ENCODE measurements at places on chromosomes 11 and 22.
A peak's percentile ranks its signal among the peaks of the same experiment; 100 is the strongest.

DNA sequence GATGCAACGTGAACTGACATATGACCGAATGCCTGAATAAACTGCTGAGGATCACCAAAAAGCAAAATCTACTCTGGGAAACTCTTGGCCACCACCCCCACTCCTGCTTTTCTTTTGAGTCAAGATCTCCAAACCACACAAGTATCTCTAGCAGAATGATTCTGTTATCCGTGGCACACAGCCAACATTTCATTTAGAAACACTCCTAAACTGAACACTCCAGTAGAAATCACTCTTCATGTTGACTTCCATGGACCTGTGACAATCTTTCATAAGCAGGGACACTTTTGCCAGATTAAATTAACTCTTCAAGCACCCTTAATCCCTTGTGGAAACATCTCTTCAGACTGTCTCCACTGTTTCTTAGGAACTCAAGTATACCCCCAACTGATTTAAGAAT is 44.4 kb downstream of the VSIG10L2 start:
- DNase-seq = no peak

DNA sequence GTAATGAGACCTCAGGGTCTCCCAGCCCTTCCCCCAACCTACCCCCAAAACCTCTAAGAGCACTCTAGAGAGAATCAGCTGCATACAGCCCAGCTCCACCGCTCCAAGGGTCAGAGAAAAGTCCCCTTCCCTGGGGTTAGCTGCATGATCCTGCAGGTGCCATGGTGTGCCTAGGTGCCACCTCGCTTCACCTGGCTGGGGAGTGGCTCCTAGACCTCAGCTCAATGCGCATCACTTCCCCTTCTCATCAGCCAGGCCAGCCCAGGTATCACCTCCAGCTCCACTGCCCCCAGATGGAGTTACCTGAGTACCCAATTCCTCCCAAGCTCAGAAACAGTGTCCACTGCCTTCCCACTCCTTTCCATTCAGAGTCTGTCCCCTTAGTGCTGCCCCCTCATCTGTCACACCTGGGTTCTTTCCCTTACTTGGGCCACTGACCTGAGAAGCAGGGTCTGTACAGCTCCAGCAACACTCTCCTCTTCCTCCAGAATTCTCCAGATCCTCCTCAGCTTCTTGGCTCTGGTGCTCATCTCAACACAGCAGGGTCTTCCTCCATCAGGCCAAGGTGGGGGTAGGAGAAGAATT is 1.3 kb downstream of the STARD10 start:
- DNase-seq = no peak

DNA sequence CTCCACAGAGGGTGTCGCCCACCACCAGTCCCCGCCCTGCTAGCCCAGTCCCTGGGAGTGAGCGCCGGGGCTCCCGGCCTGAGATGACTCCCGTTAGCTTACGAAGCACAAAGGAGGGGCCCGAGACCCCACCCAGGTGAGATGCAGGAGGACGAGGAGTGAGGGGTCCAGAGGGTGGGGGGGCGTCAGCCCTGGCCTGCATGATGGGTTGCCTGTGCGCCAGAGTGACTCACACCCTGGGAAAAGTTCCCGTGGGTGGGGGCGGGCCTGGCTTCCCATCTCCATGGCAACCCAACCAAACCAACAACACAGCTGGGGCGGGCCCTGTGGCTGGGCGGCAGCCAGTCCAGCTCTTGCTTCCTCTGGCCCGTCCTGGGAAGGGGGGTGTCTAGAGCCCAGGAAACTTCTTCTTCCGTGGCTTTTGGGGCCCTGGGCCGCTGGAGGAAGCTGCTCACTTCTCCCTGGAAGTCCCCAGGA is 4.5 kb downstream of the GAS2L1 start:
- peak; percentile 91 for DNase-seq

DNA sequence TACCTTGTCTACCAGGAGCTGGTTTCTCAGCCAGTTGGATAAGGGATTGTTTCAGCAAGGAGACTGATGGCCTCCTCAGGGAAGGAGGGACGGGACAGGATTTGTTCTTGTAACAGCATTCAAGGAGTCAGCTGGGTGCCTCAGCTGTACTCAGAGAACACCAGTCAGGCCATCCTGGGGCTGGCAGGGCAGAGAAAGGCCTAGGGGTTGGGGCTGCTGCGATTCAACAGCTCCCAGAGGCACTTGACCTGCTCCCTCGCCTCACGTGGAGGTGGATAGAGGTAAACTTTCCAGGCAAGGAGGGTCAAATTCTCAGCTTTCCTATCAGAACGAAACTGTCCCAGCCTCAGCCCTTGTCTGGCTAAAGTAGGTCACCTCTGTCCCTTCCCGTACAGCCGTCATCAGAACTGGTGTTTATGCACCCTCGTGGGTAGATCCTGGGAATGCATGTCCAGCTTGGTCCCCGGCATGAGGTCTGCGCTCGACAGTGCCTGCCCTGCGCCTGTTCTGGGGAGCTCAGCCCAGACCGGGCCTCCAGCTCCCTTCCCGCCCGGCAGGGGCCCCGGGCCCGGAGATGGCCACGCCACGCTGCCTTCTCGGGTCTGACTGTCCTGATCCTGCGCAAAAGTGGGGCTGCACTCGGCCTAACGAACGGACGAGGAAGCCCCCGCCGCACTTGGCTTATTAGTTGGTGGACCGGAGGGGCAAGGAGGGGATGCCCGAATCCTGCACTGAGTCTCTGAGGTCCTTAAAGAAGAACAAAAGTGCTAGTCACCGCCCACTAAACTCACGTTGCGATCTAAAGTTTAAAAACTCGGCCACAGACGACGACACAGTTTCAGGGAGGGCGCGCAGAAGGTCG is 762 bp upstream of the CCDC134 start:
- no peak for DNase-seq

DNA sequence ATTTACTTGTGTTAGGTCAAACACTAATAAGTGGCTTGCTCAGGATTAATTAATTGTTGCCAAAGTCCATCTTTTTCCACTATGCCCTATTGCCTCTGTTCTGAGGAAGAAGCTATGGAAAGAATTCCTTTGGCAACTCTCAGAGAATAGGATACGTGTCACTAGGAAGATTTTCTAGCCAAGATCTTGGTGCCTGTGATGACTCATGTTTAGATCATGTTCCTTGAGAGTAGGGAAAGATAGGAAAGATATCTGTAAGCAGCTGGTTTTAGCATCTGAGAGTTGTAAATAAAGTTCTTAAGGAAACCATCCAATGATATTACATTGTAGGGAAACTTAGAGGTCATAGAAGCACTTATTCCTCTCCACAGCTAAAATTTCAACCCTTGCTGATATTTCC is 15.7 kb downstream of the SLN start:
- no peak for DNase-seq

GRCh38 chr22:32024796-32025195 is 18.3 kb upstream of the SLC5A1 start:
- DNase-seq = no peak

GRCh38 chr22:31096657-31097279 is 10.6 kb downstream of the SELENOM start:
- DNase-seq = no peak

DNA sequence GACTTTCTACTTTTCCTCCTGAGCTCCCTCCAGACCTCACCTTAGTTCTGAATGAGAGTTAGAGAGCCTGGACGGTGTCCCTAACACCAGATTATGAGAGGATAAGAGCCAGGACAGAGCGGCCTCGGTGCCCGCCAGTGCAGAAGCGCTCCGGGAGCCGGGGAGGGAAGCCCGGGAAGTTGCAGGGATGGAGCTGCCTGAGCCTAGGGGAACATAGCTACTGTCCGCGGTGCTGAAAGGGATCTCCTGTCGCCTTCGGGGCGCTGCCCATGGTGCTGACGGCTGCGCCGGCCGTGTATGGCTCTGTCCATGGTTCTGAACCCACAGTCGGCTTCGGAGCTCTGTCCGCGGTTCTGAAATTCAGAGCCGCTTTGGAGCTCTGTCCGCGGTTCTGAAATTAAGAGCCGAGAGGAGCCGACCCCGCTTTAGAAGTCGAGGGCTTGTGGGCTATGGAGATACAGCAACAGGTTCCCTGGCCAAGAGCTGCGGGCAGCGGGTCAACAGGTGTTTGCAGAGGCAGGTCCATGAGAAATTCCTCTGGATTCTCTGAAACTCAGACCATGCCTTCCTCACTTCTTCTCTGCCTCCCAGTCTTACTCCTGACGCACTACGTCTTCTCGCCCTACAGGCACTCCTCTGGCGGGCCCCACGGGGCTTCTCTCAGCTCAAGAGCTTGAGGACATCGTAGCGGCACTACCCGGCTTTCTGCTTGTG is 814 bp downstream of the NPAS4 start:
- DNase-seq = peak; percentile 70

- DNase-seq = peak; percentile 75
These were observed 30.0 kb upstream of the WNT11 start for GRCh38 chr11:76236092-76236999.

DNA sequence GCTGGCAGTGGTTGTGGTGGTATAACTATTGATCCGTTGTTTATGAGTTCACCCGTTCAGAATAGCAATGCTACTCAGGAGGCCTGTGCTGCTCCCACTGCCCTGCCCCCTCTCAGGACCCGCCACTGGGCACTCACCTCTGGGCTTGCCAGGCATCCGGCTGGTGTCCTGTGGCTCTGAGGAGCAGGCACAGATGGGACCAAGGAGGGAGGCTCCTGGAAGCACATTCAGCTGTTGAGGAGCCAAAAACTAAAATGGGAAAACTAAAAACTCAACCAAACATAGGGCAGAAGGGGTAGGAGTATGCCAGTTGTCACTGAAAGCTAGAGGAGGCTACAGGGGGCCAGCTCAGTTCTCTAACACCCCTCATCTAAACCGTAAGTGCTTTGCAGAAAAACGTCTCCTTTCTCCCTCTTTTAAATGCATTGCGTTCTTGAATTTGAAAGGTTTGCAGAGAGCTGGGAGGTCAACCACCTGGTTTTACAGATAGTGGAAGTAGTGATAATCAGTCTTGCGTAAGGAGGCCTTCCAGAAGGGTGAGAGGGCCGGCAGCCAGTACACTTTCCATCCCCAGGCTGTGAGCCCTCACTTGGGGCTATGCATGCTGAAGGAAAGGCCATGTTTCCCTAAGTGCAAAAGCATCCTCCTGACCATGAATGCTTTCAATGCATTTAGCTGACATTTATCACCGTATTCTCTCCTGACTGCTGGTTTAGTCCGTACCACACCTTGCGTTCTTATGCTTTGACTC is 547.4 kb downstream of the NTM start:
- DNase-seq = no peak

- no peak for DNase-seq
These were observed 259.2 kb upstream of the CTSC start for GRCh38 chr11:88596786-88597185.

GRCh38 chr22:41305646-41306045 is 4.3 kb downstream of the ZC3H7B start:
- DNase-seq = peak; percentile 36

GRCh38 chr11:16605894-16606783 is 132.3 kb upstream of the C11orf58 start:
- DNase-seq = peak; percentile 52

DNA sequence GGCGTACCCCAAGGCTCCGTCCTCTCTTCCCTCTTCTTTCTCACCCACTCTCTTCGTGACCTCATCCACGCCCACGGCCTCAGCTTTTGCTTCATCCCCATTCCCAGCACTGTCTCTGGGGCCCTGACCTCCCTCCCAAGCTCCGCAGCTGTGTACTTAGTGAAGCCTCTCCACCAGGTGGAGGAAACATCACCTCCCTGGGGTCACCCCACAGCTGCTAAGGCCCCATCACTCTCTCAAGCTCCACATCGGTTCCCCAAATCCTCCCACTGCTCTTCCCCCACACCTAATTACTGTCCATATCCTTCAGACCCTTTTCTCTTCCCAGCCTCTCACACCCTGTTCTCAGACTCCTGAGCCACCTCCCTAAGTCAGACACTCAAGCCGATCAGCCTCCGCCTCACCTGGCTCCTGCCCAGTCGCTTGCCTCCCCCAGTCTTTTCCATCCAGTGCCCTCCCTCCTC is 7.9 kb upstream of the SYT7 start:
- no peak for DNase-seq

DNA sequence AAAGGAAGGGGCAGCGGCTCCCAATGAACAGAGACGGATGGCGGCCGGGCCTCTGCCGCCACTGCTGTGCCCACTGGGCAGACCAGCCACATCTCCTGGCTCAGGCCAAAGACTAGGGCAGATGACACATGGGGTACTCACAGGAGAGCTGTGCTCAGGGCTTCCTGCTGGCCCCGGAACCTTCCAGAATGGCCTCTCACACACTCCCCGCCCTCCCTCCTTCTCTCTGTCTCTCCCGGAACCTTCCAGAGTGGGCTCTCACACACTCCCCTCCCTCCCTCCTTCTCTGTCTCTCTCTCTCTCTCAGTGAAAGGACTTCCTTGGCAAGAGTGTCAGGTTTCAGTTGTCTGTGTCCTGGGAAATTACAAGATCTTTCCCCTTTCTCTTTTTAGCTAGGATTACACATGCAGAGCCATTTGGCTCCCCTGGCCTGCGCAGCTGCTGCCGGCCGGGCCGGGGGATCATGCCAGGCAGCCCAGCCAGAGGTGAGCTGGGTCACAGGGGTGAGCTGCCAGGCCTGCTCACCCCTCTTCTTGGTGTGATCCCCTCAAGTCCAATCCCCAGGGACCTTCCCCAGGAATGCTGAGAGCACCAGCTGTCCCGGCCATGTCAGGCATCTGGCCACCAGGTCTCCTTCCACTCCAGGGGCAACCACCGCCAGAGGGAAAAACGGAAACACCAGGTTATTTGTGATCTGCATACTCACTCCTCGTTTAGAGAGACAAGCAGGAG is 45.3 kb upstream of the ADA2 start:
- no peak for DNase-seq

- no peak for DNase-seq
These were observed 22.7 kb downstream of the LINC01488 start for GRCh38 chr11:69504127-69504526.

- peak; percentile 30 for DNase-seq
These were observed 689 bp downstream of the TAF10 start for GRCh38 chr11:6611092-6611962.

DNA sequence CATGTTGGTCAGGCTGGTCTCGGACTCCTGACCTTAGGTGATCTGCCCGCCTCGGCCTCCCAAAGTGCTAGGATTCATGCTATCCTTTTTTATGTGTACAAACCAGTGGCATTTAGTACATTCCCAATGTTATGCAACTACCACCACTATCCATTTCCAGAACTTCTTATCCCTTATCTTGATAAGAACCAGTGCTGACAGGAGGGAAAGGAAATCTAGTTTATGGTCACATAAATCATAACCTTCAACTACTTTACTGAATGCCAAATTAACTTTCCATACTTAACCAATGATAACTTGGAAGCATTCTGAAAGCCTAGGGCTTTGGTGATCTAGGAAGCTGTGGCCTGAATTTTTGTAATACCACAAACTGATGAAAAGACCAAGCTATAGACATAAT is 170.4 kb downstream of the SWAP70 start:
- no peak for DNase-seq
